HuH-7.5 (cell line): ENCODE measurements at places on chromosomes 11 and 22.
A peak's percentile ranks its signal among the peaks of the same experiment; 100 is the strongest.

GRCh38 chr11:20647976-20648565, 21.3 kb upstream of the NELL1 start:
- DNase-seq, result peak; percentile 46

DNA sequence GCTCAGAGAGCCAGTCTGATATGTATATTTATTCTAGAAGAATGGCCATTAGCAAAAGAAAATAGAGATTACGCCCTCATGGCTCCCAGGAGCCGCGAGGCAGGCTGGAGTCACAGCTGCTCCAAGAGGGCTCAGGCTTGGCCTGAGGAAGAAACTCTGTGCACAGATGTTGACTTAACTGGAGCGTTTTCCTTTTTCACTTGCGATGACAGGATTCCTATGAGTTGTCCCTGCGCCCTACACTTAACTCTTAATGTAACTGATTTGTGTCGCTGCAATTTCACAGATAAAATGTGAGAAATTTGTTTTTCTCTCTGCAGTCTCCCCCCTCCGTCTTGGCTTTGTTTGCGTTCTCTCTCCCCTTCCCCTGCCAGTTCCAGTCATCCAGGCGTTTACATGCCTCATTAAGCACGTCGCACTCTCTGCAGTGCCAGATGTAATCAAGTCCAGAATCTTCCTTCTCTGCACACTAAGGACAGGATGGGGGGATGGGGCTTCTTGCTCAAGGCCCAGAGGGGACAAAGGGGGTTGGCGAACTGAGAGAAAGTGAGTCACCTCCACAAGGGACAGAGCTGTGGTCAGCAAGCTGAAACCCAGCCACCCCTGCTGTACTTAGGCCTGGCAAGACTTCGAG, 1060.1 kb downstream of the NTM start:
- DNase-seq, result no peak

DNA sequence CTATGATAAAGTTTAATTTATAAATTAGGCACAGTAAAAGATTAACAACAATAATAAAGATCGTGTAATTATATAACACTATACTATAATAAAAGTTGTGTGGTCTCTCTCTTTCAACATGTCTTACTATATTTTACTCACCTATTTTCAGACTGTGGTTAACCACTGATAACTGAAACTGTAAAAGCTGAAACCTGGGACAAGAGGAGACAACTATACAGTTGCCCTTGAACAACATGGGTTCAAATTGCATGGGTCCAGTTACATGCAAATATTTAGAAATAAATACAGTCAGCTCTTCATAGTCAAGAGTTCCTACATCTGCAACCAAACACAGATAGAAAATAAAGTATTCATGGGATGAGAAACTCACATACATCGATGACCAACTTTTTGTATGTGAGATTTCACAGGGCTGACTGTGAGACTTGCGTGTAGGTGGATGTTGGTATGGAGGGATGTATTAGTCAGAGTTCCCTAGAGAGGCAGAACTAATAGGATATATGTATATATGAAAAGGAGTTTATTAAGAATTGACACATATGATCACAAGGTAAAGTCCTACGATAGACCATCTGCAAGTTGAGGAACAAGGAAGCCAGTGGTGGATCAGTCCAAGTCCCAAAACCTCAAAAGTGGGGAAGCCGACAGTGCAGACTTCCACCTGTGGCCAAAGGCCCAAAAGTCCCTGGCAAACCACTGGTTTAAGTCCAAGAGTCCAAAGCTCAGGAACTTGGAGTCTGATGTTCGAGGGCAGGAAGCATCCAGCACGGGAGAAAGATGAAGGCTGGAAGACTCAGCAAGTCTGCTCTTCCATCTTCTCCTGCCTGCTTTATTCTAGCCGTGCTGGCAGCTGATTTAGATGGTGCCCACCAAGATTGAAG, 359.5 kb downstream of the INSC start:
- DNase-seq, result no peak

- no peak for DNase-seq
Measured at GRCh38 chr22:35582218-35582860, 34.8 kb downstream of the MB start.
